Iris pigment epithelial cell (primary cell): ENCODE measurements at places on chromosomes 4 and X.

- peak; percentile 54 for DNase-seq
Observed at GRCh38 chr4:41550308-41550707, 12.4 kb downstream of the LIMCH1 start.

GRCh38 chrX:138925330-138925729 lies 213.8 kb upstream of the FGF13 start:
- DNase-seq: peak; percentile 92

- no peak for DNase-seq
Observed at GRCh38 chrX:20311505-20311904, 44.8 kb upstream of the RPS6KA3 start.

DNA sequence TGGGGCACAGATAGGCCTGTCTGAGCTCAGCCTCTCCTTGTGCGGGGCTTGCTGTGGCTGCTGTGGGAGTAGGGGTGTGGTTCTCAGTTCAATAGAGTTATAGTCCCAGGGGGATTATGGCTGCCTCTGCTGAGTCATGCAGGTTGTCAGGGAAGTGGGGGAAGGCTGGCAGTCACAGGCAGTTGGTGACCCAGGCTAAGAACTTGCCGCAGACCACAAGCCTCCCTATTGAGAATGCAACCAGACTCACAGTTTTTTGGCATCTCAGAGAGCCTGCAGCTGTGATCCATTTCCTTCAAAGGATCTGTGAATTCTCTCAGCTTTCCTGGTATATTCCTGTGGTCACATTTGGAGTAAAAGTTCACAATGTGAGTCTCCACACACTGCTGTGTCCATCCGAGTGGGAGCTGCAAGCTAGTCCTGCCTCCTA lies 364.9 kb downstream of the ZNF674 start:
- DNase-seq: peak; percentile 73

GRCh38 chr4:141311246-141312204 lies 90.8 kb downstream of the ZNF330 start:
- DNase-seq: no peak

DNA sequence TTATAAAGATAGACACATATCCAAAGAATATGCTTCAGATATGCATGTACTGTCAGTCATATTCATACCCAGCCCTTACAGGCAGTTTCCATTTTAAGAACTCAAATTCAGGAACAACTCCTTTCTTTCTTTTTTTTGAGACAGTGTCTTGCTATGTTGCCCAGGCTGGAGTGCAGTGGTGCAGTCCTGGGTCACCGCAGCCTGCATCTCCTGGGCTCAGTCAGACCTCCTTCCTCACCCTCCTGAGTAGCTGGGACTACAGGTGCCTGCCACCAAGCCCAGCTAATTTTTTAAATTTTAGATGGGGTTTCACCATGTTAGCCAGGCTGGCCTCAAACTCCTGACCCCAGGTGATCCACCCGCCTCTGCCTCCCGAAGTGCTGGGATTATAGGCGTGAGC lies 34.5 kb downstream of the SNX25 start:
- no peak for DNase-seq

- DNase-seq: peak; percentile 5
Observed at GRCh38 chrX:64975491-64975890, 759 bp downstream of the ZC4H2 start.

- DNase-seq: no peak
Observed at GRCh38 chrX:153637121-153638040, 9.6 kb upstream of the DUSP9 start.

- no peak for DNase-seq
Observed at GRCh38 chr4:177509226-177509745, 67.0 kb upstream of the AGA start.

- DNase-seq: no peak
Observed at GRCh38 chr4:152070854-152071253, 310.0 kb upstream of the GATB start.

- no peak for DNase-seq
Observed at GRCh38 chr4:174324236-174324635, 40.5 kb downstream of the CEP44 start.

- DNase-seq: no peak
Observed at GRCh38 chr4:78291277-78291676, 234.2 kb downstream of the FRAS1 start.

GRCh38 chr4:153161226-153161963 lies 42.8 kb upstream of the TRIM2 start:
- DNase-seq: peak; percentile 15

GRCh38 chr4:180827232-180828009 lies 1415.8 kb upstream of the TENM3 start:
- peak; percentile 39 for DNase-seq

GRCh38 chr4:8905773-8906667 lies 34.4 kb upstream of the HMX1 start:
- DNase-seq: no peak

- peak; percentile 4 for DNase-seq
Observed at GRCh38 chr4:102687982-102688433, 72.8 kb downstream of the MANBA start.

- DNase-seq: peak; percentile 59
Observed at GRCh38 chrX:65488495-65488894, 46.1 kb downstream of the LAS1L start.

DNA sequence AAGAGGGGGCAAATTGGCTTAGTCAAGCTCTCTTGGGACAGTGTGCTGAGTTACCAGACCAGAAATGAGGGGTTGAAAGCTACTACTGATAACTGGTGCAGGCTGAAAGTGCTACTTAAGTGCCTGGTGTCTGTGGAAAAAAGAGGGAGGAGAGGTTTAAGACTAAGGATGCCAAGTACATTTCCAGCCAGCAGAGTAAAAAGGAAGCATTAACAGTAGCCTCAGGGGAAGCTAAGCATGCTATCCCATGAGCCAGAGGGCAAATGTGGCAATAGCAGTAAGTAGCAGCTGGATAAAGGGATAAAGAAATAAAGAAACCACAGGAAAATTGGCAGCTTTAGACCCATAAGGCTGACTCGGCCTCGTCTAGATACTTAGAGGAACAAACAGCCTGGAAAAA lies 196.3 kb upstream of the MAB21L2 start:
- peak; percentile 90 for DNase-seq

DNA sequence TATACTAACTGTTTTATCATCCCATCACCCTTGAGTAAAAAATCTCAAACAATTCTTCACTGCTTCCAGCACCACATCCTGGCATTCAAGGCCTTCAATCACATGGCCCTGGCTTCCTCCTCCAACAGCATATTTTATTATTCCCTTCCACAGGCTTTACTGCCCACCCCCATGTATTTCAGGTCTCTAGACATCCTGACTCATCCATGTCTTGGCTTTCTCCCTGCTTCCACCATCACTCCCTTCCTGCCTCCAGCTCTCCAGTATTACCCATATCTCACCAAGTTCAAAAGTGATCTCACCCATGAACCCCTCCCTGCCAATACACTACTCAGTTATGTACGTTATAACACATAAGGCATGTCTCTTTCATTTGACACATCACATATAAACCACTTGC lies 34.7 kb upstream of the PLAC1 start:
- DNase-seq: peak; percentile 54

GRCh38 chrX:65127842-65128241 lies 151.6 kb upstream of the ZC4H2 start:
- DNase-seq: no peak

DNA sequence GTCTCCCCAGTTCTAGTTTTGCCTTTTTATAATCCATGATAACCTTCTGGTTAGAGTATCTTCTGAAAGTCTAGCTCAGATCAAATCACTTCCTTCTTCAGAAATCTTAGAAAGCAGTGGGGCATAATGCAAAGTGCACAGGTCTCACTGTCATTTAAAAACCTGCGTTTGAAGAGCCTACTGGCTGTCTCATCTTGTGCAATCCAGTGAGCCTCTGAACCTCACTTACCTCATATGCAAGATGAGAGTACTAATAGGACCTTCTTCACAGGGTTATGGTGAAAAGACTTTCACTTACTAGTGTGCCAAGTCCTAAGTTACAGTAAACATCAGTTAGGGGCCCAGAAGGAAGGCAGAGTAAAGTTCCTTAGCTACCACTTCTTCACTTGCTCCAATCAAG lies 131.4 kb downstream of the ENOX2 start:
- peak; percentile 24 for DNase-seq

- no peak for DNase-seq
Observed at GRCh38 chrX:119211649-119212014, 24.5 kb upstream of the PGRMC1 start.

DNA sequence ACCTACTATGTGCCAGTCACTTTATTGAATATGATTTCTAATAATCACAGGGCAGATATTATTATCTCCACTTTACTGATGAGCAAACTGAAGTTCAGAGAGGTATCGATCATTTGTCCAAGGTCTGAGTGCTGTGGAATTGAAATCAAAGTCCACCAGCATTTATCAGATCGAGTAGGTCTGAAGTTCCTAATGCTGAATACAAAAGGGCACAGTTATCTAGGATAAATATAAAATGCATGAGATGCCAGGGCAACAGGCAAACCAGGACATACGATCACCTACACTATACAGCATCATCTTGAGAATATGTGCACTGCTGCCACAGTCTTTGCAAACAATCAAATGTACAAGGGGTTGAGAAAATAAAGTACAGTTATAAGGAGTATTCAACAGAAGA lies 57.2 kb upstream of the SH3RF1 start:
- no peak for DNase-seq

GRCh38 chr4:38290366-38290765 lies 330.2 kb downstream of the PTTG2 start:
- peak; percentile 67 for DNase-seq

DNA sequence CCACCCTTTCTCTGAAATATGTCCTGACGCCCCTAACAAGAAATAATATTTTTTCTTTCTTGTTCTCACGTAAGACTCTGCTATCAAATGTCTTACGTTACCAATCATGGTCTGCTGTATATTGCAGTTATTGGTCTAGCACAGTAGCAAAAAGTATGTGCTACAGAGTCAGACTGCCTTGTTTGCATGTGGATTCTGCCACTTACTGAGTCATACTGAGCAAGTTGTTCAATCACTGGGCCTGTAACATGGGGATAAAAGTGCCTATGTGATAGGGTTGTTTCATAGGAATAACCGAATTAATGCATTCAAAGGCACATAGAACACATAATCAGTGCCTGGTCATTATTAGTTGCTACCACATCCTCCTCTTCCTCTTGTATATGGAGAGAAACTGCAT lies 14.1 kb downstream of the RPGR start:
- peak; percentile 54 for DNase-seq

GRCh38 chrX:136475236-136475635 lies 12.5 kb upstream of the BRS3 start:
- DNase-seq: no peak

- DNase-seq: peak; percentile 77
Observed at GRCh38 chr4:125849869-125850268, 535.1 kb downstream of the FAT4 start.

DNA sequence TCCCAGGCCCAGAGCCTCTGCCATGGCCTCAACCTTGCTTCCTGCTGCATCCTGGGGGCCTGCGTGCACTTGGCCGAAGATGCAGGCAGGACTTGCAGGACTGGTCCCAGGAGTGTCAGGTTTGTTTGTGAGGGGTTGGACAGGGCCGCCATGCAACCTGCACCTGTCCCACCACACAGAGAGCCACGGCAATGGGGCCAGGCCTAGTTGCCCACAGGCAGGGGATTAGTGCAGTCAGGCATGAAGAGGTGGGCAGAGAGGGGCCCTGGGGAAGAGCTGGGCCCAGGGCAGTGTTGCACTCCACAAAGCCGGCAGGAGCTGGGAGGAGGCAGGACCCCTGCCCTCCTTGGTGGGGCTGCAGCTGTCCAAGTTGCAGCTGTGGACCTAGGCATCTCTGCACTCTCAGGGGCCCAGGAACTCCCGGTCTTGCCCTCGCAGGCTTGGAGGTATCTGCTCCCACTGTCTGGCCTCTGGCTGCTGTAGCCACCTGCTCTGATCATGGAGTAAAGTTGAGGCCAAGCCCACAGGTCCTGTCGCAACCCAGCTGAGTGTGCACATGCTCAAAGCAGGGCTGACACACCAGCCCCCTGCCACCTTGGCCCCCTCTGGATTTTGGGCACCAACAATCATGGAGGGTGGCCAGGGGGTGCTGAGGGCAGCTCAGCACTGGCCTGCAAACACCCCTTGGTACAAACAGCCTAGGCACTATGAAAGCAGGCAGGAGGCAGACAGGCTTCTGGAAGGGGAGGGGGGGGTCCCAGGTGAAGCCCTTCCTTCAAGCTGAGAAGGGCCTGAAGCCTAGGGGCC lies 190.4 kb upstream of the PCDH10 start:
- no peak for DNase-seq

GRCh38 chr4:40193578-40193977 lies 3.3 kb upstream of the RHOH start:
- no peak for DNase-seq

DNA sequence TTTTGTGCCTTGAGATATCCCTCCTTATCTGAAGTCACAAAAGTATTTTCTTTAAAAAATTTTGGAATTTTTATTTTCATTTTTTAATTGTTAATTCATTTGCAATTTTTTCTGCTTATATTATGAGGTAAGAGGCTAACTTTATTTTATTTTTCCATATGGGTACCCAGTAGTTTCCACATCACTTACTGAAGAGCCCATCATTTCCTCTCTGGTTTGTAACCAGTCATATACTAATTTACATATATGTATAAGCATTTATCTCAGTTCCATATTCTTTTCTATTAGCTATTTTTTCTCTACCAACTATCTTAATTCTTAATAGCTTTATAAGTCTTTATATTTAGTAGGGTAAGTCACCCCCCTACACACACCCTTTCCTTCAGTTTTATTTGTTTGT lies 27.0 kb downstream of the MGARP start:
- DNase-seq: no peak

- peak; percentile 75 for DNase-seq
Observed at GRCh38 chr4:84503495-84504437, 4.7 kb upstream of the NKX6-1 start.

DNA sequence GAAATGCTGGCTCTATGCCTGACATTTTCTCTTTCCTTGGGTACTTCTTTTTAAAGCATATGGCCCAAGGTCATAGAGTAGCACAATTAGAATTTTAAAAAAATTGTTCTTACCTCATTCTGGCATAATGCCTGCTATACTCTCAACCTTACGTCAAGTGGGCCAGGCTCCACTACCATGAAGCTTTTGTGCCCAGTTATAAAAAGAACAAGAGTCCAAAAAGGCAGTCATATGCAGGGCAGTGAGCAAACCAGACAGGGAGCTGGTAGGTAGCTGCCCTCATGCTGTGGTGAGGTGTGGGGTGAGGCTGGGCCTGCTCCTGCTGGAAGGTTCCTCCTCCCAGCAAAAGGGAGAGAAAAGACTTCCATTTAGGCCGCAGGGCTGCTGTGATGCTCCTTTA lies 64.4 kb upstream of the UCP1 start:
- no peak for DNase-seq

GRCh38 chr4:36990128-36990872 lies 254.2 kb upstream of the NWD2 start:
- DNase-seq: no peak

DNA sequence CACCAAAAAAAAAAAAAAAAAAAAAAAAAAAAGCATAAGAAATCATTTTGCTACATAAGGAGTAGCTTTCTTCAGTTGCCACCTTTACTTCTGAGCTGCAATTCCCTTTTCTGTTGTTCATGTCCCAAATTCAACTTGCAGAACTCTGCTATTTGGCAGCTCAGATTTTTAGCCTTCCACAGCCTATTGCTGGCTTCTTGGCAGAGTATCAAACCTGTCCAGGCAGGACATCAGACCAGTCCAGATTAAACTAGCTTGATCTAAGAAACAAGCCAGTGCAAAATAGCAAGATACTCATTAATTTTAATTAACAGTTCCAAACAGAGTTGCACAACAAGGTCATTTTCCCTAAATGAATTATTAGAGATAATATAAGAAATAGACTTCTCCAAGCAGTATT lies 123.6 kb upstream of the NR3C2 start:
- DNase-seq: no peak

GRCh38 chr4:150251752-150252190 lies 173.5 kb downstream of the DCLK2 start:
- DNase-seq: no peak
